Left hindlimb (tissue), 1 donor: ENCODE measurements at places on chromosomes 7 and 10.

DNA sequence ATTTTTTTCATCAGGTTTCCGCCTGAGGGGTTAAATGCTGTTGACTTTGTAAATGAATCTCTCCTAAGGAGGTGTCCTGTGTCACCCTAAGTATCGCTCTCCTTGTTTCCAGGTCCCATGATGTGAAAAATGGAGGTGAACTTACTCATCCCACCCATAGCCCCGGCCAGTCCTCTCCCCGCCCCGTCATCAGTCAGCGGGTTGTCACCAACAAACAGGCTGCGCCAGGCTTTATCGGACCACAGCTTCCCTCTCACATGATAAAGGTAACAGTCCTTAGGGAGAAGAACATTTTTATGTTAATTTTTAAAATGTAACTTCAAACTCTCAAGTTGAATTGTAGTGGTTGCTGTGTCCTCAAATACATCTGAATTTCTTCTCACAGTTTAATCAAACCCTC is 116.5 kb downstream of the ANKRD61 start:
- DNase-seq = no peak

DNA sequence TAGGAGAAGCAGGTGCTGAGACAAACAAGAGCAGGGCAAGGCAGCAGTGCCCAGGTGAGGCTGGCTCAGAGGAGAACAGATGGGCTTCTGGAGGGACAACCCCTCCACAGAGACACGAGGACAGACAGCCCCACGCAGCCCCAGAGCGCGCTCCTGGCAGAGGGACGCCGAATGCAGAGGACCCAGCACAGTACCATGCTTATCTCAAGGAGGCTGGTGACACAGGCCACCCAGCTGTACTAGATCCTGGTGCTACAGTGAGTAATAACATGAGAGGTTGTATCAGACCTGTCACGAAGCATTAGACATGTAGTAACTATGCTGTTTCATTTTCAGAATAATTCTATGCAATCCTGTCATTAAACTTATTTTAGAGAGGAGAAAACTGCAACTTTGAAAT is 60.4 kb upstream of the NCAPG2 start:
- DNase-seq = no peak

- peak; percentile 58 for DNase-seq
These were observed 198.8 kb downstream of the TNS3 start for GRCh38 chr7:47383072-47383471.

- DNase-seq = no peak
These were observed 535.1 kb downstream of the PTPRN2 start for GRCh38 chr7:158052381-158053060.

DNA sequence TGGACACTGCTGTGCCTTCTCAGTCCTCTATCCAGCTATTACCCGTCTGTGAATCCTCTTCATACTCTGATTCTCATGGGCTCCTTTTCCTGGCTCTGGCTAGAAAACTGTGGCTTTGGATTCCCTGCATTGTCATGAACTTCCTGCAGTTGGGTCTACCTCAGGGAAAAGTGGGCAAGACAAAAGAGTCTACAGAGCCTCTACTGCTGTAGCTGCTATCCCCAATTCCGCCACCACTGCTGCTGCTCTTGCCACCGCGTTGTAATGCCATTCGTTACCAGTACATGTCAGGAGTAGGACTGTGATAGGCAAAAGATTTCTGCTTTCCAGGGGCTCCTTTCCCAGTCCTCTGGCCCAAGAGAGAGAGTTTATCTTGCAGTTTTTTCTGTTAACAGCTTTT is 23.9 kb upstream of the PPP1R17 start:
- no peak for DNase-seq

GRCh38 chr7:15178065-15178464 is 275.5 kb upstream of the DGKB start:
- no peak for DNase-seq

DNA sequence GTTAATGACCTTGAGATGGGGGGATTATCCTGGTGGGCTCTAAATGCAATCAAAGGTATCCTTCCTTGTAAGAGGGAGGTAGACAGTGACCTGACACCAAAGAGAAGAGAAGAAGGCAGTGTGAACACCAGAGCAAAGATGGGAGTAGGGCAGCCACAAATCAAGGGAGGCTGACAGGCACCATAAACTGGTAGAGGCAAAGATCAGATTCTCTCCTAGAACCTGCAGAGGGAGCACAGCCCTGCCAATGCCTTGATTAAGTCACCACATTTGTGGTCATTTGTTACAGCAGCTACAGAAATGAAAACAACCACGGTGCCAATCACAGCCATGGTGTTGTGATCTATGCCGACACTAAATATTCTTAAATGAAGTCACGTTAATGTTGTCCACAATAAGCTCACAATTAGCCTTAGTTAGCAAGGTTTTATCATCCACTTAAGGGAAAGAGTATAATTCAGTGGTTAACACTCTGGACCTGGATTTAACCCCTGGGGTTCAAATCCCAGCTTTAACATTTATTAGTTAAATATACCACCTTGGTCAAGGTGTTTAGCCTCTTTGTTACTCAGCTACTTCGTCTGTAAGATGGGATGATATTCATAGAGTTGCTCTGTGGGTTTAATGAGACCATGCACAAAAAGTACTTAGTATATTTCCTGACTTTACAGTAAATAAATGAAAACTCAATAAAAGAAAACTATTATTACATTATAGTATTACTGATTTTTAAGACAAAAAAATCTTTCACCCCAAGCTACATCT is 70.8 kb downstream of the SGMS1 start:
- no peak for DNase-seq

DNA sequence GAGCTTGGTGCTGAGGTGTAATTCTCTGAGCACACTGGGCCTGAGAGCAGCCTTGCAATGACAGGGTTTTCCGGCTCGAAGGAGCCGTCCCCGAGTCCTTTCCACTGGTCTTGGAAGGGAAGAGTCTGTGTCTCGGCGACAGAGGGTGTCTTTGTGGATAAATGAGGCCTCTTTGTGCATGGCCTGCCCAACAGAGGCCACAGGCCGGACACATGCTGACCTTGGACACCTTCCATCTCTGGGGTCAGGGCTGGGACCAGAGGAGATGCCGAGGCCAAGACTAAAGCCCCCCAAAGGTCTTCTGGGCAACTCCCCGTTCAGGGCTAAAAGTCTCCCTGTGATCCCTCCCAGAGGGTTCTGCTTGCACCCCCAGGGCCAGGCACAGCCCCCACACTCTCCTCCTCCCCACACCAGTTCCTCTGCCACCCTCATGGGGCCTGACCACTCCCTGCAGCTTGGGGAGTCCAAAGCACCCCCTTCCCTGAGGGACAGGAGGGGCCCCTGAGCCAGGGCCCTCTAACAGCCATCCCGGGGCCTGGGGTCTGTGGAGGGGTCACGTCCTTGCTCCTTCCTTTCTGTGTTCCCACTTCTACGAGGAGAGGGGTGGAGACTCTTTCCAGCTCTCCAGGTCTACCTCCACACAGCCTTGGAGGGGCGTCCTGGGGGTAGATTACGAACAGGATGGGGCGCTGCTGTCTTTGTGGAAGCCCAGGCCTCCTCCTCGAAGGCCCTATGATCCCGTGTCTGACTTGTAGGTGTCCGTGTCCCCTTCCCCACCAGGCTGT is 130.6 kb upstream of the FAM20C start:
- DNase-seq = peak; percentile 27
